Jurkat, Clone E6-1 (cell line): ENCODE measurements at places on chromosomes 5 and 9.
A peak's percentile ranks its signal among the peaks of the same experiment; 100 is the strongest.

GRCh38 chr5:76728965-76729364 lies 13.0 kb downstream of the F2R start:
- DNase-seq = no peak

GRCh38 chr9:125455132-125455531 lies 193.5 kb downstream of the GAPVD1 start:
- no peak for DNase-seq

DNA sequence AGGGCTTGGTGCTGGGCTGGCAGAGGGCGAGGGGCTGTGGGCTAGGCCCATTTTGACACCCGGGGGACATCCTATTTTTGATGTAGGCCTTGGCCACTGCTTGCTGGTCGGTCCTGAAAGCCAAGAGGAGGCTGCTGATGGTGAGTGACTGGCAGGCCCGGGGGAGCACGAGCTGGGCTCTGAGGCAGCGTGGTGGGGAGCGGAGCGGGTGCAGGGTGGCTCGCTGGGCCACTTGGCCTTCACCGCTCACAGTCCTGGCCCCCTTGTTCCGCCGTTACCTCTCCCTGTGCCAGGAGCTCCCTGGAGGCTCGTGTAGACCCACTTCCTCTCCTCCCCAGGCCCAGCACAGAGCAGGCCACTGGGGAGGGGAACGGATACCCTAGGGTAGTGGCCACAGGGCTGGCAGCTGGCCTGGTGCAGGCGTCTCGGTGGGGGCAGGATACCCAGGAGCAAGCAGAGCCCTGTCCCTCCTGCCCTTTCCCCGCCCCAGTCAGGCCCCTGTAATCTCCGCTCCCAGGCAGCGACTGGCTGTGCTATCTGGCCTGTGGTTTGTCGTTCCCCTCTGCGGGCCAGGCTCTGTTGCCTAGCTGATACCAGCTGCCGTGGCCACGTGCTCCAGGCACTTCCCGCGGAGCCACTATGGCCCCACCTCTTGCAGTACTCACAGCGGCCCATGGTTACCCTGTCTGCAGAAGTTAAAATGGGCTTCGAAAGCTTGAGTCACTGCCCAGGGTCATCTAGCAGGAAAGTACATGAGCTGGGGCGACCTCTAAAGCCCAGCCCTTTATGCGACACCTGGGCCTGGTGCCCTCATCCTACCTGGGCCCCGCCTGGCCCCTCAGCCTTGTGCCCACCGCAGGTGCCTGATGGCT lies 11.7 kb upstream of the DOLPP1 start:
- DNase-seq = peak; percentile 94

DNA sequence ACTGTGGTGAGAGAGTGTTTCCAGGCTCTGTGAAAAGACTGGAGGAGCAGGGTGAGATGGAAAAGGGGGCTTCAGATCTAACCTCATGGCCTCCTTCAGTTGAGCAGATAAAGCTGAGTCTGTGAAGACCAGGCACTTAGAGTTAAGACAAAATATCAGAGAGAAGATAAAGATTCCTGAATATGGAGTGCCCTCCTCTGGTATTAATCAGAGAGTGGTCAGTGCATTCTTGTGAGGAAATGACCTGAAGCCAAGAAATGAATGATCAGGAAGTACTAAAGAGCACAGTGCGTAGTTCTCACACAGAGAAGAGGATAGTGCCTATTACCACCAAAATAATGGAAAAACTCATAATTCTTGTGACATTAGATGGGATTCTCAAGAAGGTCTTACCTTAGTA lies 1417.0 kb upstream of the ACO1 start:
- no peak for DNase-seq

DNA sequence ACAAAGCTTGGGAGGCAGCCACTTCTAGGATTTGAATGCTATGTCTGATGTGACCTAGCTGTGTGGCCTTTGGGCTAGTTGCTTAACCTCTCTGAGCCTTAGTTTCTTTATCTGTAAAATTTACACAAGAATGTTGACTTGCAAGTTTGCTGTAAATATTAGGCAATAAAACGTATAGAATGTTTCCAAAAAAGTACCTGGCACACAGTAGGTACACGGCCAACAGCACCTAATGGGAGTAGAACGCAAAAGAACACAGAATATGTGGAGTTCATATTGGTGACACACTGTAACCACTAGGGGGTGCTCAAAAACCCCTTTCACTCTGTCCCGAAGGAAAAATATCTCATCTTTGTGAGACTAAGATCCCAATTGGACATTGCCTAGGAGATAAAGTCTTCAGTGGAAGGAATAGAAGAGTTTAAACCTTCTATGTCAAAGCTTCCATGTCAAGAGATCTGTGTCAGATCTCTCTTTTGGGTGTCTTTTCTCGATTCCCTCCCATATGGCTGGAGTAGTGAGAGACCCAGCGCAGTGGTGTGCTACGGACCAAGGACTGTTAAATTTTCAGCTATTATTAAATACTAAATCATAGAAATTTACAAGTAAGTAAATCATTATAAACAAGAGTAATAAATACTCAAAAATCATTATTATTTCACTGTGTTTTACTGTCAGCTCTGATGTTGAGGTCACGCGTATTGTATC lies 145.4 kb upstream of the RAD23B start:
- DNase-seq = no peak

- DNase-seq = no peak
Observed at GRCh38 chr5:176812269-176813259, 2.2 kb downstream of the UNC5A start.

- DNase-seq = no peak
Observed at GRCh38 chr5:79236970-79237739, 1.2 kb downstream of the JMY start.

DNA sequence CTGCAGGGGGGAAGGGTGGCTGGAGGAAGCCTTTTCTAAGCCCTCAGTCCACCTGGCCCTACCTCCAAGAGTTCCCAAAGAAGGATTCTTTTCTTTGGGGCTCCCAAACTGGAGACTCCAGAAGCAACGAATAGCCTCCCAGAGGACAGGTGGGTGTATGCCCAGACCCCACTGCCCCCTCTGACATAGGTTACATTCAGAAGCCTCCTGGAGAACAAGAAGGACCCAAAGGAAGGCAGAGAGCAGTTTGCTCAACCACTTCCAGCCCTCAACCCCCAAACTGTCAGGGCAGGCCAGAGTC lies 10.3 kb downstream of the HK3 start:
- no peak for DNase-seq

GRCh38 chr5:108681079-108681921 lies 66.4 kb upstream of the FER start:
- DNase-seq = peak; percentile 51

GRCh38 chr5:126236994-126237393 lies 186.2 kb upstream of the GRAMD2B start:
- DNase-seq = no peak

- DNase-seq = no peak
Observed at GRCh38 chr5:74516211-74516636, 124.3 kb downstream of the ENC1 start.

GRCh38 chr5:101626572-101626971 lies 669.5 kb downstream of the SLCO4C1 start:
- no peak for DNase-seq

- DNase-seq = no peak
Observed at GRCh38 chr9:109989296-109989695, 209.3 kb downstream of the PALM2AKAP2 start.
